Right ventricle myocardium inferior (tissue), 1 donor: ENCODE measurements at places on chromosomes 6 and 20.

- no peak for DNase-seq
These were observed 60.7 kb downstream of the PRND start for GRCh38 chr20:4782378-4782772.

- DNase-seq, result no peak
These were observed 10.4 kb upstream of the FKBPL start for GRCh38 chr6:32140420-32141046.

DNA sequence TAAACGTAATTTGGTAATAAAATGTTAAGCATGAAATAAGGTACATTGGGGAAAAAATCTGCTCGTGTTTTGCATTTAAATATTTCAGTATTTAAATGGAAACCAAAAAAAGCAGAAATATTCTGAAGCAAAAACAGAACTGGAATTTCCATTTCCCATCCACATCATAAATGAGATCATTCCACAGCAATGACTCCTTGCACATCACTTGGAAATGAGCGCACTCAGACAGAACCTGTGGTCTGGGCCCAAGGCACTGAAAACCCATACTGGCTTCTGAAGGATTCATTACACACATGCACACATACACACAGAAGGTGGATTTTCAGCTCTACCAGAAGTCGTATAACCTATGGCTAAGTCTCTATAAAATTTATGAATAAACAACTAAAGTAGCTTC lies 174.8 kb downstream of the IBTK start:
- DNase-seq, result no peak

DNA sequence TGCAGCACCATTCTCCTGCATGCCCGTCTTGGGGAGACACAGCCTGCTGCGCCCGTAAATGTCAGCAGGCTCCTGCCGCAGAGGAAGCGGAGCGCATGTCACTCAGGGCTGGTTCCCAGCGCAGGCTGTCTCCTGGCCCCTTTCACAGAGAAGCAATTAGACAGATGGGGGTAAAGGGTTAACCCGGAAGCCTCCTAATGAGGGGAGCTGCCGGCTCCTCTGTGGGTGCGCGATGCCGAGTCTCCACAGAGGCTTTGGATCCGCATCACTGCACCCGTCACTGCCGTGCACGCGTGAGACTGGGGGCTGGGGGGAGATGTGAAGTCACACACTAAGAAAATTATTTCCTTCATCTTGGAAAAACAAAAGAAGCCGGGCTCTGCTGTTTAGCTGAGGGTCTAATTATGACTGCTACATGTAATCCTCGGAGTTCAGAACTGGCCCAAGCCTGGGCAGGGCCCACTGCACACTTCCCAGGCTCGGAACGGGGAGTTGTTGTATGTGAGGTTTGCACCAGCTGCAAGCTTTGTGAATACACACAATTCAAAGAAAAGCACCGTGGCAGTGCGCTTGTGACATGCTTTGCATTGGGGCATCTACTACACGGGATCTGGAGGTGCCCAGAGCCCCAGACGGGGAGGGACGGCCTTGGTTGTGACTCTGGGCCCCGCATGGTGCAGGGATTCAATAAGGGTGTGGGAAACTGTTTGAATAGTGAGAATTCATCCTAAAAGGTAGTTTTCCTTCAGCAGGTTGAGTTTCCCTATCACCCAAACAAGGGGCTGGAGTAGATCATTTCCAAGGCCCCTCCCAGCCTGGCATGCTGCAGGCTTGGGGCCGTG lies 331.6 kb downstream of the TAF4 start:
- DNase-seq, result peak; percentile 34

DNA sequence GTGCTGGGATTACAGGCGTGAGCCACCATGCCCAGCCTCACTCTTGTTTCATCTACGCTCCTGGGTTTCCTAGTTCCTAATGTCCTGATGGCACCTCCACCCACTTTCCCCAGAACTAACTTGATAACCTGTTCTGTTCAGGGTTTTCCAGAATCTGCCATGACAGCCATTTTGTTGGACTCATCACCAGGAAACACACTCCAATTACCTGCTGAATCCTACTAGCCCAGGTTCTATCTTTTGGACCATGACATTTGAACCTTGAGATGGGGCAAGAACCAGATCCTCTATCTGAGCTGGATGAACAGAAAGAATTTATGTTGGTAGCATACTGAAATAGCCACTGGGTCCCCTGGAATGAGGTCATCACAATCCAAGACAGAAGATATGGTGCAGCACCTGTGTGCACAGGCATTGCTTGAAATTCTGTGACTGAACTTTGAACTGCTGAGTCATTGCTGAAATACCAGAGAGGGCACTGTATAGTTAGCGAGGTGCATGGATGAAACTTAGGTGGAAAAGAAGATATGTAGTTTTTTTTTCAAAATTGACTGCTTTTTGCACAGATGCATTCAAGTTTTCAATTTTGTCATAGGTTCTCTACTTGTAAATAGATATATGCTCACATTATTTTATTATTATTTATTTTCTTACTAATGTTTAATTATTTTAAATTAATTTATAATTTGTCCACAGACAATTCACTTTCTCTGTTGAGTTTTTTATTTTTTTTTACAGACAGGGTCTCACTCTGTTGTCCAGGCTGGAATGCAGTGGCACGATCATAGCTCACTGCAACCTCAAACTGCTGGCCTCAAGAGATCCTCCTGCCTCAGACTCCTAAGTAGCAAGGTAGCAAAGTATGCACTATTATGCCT lies 42.8 kb upstream of the TASP1 start:
- no peak for DNase-seq

DNA sequence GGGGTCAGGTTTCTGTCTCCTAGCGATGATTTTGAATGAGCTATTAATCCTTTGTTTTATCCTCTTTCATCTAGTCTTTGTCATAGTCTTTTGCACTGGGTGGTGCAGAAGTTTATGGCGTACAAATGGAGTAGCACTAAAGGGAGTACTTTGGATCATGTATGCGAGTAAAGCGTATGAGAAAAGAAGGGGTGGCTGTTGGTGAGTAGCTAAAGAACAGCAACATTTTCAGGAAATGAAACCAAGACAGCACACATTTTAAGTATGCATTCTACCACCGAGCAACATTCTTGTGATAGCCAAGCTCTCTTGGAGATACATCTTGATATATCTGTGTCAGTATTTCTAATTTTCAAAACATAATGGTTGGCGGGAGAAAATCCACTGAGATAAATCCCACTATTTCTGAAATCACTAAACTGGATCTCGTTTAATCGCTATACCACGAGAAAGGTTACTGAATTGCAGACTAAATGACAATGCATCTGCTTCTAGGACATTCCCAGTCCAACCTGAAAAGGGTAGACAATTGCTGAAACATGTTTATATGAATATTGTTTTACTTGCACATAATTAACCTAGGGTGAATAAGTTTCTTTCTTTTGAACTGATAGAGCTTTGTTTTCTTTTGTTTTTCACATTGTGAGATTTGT lies 196.1 kb downstream of the TRIM27 start:
- no peak for DNase-seq

- DNase-seq, result no peak
These were observed 277.3 kb downstream of the ZNF217 start for GRCh38 chr20:53316206-53316937.

- DNase-seq, result no peak
These were observed 3.7 kb downstream of the GRIK2 start for GRCh38 chr6:101397199-101397598.

DNA sequence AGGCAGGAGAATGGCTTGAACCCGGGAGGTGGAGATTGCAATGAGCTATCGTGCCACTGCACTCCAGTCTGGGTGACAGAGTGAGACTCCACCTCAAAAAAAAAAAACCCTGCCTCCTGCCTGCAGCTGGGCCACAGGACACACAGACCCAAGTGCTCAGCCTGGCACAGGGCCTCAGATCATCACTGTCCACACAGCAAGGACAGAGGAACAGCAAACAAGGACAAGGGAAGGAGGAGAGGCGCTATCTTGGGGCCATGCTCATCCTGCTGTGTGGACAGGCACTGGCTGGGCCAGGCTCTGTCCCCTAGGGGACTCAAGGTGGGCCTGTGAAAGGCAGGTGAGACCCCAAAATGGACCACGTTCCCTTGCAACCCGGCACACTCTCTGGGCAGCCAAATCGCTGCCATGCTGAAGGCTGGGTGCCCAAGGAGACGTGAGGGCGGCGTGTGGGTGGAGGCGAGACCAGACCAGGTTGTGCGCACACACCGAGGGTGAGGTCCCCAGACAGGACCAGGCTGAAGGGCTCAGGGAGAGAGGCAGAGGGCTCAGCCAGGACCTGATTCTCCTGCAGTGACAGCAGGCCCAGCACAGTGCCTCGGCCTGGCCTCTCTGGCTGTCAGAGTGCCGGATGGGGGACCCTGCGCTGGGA lies 9.1 kb downstream of the UCKL1 start:
- DNase-seq, result peak; percentile 84

DNA sequence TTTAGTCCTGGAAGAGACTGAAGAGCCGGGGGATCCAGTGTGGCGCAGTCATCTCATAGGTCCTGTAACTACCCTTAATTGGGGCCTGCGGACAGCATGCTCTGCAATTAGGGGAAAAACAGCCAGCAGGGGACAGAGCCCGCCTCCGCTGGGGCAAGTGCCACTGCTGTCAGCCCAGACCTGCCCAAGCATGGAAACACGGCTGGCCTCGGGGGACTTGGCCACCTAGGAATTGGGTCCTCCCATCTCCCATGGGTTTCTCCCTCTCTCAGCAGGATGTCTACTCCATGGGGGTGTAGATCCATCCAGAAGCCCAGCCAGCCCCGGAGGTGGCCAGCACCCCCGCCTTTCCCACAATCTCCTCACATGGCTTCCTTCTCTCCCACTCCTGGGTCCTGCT lies 3.6 kb downstream of the GHRH start:
- DNase-seq, result no peak

DNA sequence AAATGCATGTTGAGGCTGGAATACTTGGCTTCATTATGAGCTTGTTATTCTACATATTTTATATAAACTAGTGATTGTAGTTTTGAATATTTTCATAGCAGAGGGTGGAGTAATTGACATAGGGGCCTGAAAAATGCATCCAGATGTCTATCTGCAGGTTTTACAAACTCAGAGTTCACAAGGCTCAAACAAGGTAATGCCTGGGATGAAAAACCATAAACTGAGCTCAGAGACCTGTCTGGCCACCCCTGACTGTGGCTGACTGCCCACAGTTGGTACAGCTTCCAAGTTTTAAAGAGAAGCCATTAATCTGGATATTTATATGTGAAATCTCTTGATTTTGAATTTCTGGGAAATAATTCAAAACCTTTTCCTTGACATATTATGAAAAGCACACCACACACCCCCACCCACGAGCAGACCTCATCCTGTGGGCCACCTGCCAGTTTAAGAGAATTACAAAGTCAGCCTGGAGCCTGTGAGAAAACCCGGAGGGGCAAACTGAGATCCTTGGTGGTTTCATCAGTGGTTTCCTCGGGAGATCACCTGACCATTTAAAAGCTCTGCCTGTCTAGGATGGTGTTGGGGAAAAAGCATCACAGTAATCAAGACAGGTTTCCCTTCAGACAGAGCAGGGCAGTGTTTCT lies 230.1 kb downstream of the SAMD5 start:
- DNase-seq, result no peak

- no peak for DNase-seq
These were observed 390.8 kb downstream of the RNGTT start for GRCh38 chr6:88572449-88573139.

DNA sequence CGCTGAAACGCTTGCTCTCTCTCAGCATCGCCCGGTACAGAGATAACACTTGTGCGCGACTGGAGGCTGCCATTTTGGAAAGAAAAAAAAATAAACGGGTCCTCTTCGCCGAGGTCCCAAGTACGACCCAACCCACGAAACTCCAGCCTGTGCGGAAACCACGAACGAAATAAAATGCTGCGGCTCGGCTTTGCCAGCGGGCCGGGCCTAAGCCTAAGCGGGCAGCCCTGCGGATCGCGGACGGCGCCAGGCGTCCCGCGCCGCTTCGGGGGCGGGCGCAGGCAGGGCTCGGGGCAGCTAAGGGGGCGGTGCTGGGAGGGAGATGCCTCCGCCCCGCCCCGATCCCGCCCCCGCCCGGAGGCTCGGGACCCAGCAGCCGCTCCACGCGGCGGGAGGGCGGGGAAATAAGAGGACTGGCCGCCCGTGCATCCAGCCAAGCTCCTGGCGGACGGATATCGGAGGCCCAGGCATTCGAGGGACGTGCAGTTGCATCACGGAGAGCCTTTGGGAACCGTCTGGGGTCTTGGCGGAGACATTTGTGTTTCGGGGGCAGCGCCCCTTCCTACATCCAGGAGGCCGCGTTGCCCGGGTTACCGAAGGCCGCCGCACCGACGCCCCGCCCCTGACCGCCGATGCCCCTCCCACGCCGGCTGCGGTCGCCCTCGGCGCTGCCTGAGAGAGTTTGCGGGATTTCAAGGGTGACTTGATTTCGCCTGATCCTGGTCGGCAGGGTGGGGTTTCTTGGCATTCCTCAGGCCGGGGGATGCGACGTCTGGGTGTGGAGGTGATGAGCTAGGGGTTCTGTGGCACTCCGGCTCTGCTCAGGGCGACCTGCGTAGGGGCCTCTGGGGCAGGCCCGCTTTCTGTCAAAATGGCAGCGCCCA lies at the start of the genes FARS2 and LYRM4:
Gene FARS2 (plus strand): TSS at position 853 of the 884 bp plus-strand sequence.
Gene LYRM4 (minus strand): TSS at position 290 of the 884 bp plus-strand sequence. CDS start 217 bp downstream, at position 73.
- DNase-seq, result peak; percentile 96

GRCh38 chr6:13203145-13203544 lies 125.2 kb downstream of the TBC1D7 start:
- DNase-seq, result no peak

DNA sequence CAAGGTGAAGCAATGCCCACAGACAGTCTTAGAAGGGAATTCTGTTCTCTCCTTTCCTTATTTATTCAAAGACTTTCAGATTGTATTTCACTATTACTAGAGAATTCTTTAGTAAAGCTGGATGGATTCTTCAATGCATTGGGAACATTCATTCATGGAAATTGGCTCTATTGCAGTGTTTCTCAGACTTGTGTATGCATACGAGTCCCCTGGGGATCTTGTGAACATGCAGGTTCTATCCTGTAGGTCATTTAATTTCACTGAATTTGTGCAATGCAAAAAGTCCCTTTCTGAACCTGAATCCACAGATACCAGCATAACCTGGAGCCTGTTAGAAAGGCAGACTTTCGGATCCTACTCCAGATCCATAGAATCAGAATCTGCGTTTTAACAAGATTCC lies 160.9 kb upstream of the AHI1 start:
- no peak for DNase-seq

GRCh38 chr6:15073883-15074465 lies 171.9 kb upstream of the JARID2 start:
- no peak for DNase-seq

GRCh38 chr20:11227602-11228001 lies 553.8 kb upstream of the JAG1 start:
- no peak for DNase-seq
